ENCODE measurements at places on chromosomes 7 and 10.

DNA sequence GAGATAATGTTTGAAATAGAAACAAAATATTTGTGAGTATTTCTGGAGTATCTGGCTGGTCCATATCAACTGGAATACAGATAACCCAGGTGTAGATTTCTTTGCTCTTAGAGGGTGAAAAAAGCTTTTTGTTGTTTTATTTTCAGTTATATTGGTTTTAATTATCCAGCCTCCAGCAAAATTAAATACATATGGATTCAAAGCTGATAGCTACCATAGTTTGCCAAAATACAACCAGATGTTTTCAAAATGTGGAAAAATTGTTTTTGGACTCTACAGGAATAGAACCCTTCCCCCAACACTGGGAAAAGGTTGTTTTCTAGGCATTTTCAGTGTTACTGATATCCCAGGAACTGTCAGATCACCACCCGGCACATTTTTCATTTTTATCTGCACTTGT lies 30.1 kb downstream of the LRRC17 start:
- no peak for DNase-seq

DNA sequence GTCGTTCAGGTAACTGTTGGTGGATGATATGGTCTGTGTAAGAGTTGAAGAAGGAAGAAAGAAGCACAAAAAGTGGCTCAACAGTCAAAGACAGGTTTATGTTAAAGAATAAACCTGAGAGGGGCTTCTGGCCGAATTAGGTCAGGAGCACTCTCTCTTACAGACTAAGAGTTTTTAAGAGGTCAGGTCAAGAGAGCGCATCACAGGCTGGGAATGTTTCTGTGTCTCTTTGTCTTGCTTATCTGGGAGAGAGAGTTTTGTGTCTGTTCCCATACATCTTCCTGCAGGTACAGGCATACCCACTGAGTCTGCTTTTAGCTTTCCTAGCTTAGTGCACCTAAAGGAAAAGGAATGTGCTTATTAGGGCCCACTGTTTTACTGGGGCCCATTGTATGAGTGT lies 22.2 kb upstream of the PRPF18 start:
- DNase-seq = no peak

DNA sequence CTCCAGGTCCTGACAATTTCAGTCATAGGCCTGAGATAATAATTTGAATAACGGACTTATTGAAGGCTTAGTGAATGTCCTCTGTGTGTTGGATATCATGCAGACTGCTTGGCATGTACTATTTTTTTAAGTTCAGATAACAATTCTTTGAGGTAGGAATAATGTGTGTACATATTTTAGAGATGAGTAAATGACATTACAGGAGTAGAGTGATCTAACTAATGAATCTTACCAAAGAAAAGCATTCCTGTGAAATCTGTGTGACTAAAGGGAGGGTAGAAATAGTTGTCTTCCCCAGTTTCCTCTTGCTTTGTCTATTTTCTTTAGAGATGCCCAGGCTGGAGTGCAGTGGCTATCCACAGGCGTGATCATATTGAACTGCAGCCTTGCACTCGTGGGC lies 391.8 kb upstream of the ETV1 start:
- DNase-seq = no peak

DNA sequence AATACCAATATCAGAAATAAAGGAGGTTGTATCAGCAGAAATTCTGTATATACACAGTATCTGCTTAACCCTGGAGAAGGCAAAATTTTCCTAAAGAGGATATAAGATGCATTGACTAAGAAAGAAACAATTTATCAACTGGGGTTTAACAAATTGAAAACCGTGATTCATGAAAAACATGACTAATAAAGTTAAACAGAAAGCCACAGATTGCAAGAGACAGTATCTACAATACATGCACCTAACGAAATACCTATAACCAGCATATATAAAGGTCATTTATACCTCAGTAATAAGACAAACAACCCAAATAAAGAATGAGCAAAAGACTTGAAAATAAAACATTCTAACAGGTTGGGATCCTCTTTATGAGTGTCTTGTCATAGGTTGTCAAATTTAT lies 101.8 kb downstream of the IQUB start:
- DNase-seq = no peak

GRCh38 chr10:71694039-71694501 lies 25.5 kb downstream of the C10orf105 start:
- DNase-seq = no peak

DNA sequence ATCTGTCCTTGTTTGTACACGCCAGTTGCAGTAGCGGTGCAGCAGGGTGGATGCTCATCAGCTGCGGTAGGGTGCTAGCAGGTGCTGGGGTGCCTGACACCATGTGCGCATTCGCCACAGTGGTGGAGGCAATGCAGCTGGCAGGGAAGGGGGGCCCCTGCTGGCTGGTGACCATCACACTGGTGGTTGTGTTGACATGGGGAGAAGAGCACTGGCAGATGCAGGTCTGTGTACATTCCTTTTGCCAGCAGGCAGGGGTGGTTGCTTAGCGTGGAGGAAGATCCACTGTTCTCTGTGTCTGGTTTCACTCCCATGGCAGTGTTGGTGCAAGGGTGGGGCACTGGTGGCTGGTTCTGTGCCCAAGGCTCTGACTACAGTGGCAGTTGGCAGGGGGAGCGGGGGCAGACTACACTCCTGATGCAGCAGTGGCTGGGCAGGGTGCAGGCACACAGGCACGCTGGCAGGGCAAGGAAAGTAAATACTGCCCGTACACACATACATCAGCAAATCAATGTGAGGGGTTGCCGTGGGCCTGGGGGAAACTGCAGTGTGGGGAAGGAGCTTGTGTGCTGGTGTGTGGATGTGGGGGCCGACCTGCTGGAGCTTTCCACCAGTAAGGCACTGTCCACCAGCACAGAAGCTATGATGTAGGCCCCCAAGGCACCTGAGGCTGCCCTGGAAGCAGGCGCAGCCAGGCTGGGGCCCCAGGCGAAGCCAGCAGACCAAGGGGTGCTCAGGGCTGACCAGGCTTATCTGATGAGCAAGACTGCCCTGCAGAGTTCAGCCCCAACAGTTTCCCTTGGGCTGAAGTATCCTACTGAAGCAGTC lies 87.2 kb upstream of the UNC5B start:
- DNase-seq = no peak

- no peak for DNase-seq
Measured at GRCh38 chr7:38318803-38319416, 45.5 kb upstream of the TARP start.

- DNase-seq = no peak
Measured at GRCh38 chr7:43884209-43884608, 14.9 kb upstream of the MRPS24 start.

- DNase-seq = no peak
Measured at GRCh38 chr7:155227788-155228458, 69.8 kb upstream of the INSIG1 start.

DNA sequence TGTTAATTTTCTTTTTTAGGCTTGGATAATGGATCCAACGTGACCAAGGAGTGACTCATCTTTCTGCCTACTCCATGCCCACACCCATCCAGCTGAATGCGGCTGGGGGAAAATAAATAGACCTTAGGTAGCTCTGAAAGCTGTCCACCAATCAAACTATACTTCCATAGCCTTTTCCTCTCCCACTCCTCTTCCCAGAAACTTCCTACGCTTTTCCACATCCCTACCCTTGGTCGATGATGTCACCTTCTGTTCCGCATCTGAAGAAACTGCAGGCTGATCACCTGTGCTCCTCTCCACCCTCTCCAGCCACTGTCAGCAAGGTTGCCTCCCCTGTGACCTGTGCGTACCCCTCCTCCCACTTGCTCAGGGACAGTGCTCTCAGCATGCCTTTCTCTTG lies 359.8 kb upstream of the KLF6 start:
- DNase-seq = no peak
